ENCODE measurements at places on chromosomes 13 and 19.

GRCh38 chr13:42398533-42398932 is 126.6 kb downstream of the AKAP11 start:
- DNase-seq: peak; percentile 41

DNA sequence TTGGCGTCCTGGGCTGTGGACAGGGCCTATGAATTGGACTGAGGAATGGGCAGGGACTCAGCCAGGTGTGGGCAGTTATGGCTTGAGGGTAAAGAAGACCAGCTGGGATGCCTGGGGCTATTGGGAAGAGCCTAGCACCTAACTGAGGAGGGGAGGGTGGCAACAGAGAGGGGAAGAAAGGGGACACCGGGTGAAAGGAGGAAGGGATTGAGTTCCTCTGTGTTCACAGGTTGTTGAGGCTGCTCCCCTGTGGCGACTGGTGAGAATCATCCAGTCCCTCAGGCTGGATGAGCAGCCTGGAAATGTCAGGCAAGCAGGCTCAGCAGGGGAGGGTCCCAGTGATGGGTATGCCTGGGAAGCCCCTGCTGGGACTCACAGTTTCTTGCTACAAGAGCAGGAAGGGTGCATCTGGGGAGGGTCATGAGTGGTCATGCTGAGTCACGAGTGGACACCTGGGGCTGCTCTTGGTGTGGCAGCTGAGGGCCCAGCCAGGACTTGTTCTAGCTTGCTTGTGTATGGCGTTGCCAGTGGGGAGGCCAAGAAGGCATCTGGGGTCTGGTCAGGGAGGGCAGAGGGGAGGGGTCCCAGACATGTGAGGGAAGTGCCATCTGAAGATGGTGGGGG is 1.4 kb downstream of the ZNF324 start:
- no peak for DNase-seq

GRCh38 chr19:48907671-48908070 is 7.6 kb downstream of the NUCB1 start:
- DNase-seq: no peak

DNA sequence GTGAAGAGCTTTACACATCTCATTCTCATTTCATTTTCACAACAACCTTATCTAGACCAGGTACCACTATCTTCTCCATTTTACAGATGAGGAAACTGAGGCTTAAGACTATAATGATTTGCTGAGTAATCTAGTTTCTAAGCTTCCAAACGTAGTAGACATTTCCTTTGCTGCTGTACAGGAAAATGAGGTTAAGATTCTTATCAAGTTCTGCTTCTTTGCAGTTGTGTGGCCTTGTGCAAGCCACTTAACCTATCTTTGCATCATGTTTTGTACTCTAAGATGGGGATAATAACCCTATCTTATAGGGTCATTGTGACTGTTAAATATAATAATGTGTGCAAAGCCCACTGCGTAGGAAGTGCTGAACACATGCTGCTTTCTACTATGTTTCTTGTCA is 307.9 kb downstream of the HS6ST3 start:
- no peak for DNase-seq

- DNase-seq: no peak
Measured at GRCh38 chr13:90185734-90186133, 1161.8 kb upstream of the MIR17HG start.

DNA sequence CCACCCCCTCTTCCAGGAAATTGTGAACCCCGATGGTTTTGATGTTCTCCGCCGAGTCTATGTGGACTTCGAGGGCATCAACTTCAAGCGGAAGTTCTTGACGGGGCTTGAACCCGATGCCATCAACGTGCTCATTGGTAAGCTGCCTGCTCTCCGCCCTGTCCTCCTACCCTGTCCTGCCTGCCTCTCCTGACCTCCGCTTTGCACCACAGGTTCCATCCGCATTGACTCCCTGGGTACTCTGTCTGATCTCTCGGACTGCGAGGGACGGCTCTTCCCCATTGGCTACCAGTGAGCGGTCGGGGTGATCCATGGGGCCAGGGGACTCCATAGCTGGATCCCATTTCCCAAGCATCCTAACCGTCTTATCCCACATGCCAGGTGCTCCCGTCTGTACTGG is 11.9 kb downstream of the IGFLR1 start:
- DNase-seq: no peak

GRCh38 chr19:50843701-50844221 is 10.4 kb upstream of the KLK15 start:
- DNase-seq: no peak

GRCh38 chr19:52945652-52946321 is 16.9 kb downstream of the ZNF816 start:
- DNase-seq: no peak

GRCh38 chr19:16532440-16533234 is 9.6 kb downstream of the CHERP start:
- DNase-seq: no peak

DNA sequence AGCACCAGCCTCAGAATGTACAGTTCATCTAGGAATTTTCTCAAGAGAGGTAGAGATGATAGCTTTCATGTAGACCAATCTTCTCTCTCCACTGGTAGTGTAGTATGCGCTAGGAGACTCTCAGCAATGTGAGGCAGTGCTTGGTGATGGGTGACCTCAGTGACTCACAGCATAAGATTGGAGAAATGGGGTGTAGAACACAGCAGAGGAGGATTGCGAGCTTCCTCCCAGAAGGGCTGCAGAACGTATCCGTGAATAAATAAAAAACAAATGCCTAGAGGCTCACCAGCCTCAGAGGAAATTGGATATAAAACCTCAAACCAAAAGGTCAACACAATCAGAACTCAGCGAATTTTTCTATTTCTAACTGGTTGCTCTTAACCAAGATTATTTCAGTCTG is 182.9 kb upstream of the RXFP2 start:
- peak; percentile 75 for DNase-seq

- DNase-seq: peak; percentile 18
Measured at GRCh38 chr19:14786421-14786851, 8.1 kb upstream of the ADGRE2 start.

DNA sequence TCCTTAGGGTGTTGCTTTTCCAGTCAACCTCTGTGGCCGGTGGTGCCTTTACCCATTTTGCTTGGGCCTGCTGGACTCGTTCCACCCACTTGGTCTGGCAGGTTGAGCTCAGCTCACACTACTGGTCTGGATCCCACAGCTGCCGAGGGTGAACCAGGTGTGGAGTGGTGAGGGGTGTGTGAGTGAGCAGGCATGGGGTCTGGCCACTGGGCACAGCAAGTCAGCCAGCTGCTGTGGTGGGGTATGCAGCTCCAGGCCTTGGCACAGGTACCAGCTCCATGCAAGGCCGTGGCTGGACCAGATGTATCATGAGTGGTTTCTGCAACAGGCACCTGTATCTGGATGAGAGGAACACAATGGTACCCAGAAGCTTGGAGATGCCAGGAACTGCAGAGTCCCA is 277.6 kb upstream of the KLHL1 start:
- no peak for DNase-seq

DNA sequence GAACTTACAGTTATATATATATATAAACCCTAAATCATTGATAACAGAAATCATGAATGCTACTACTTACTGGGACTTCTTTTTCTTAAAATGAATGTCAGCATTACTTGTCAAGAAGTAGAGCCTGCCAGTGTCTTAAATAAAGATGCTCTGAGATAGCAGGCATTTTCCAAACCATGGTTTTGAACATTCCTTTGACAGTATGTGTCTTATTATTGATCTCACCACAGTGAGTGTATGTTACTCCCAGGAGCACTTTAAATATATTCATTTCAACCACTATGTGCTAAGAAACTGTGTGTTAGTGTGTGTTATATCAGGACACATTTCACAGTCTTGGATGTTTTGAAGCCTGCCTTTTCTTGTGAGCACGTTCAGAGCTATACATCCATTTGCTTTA is 28.2 kb downstream of the TNFRSF19 start:
- no peak for DNase-seq

DNA sequence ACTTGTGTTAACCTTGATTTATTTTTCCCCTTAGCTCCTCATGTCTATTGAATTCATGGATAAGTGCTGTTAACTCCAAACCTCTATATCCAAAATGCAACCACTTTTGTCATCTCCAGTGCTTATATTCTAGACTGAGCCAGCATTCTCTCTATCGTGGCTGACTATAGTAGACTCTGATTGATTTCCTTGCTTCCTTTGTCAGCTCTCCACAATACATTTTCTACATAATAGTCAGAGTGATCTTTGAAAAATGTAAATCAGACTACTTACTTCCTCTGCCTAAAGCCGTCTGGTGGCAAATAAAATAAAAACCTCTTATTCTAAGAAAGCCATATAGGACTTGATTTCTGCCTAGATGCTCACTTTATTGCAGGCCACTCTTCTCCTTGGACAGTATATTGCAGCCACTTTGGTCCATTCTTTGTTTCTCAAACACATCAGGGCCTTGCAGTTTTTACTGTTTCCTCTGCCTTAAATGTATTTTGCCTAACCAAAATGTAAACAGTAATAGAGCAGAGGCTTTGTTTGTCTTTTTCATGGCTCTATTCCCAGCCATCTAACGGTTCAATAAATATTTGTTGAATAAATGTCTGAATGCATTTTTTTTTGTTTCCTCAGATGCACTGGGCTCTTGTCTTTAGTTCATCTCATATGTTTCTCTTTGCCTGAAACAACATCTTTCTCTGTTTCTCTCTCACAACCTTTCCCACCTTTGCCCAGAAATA is 243.6 kb upstream of the CSNK1A1L start:
- DNase-seq: no peak

DNA sequence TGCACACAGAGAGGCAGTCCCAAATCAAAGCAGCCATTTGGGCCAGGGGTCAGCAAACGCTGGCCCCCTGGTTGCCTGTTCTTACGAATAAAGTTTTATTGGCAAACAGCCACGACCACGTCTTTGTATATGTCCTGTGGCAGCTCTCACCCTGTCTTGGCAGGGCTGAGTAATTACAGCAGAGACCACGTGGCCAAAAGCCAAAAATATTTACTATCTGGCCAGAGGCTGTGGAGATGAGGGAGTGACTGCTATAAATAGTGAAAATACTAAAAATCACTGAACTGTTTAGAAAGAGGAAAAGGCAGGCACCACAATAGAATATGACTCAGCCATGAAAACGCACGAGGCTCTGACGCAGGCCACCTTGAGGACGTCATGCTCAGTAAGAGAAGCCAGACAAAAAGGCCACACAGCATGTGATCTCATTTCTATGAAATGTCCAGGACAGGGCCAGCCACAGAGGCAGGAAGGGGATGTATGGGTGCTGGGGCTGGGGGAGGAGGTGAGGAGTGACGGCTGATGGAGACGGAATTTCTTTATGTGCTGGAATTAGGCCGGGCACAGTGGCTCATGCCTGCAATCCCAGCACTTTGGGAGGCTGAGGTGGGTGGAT is 29.4 kb downstream of the SMIM24 start:
- peak; percentile 95 for DNase-seq

GRCh38 chr13:113043931-113044330 is 61.7 kb upstream of the F7 start:
- no peak for DNase-seq

GRCh38 chr13:41428155-41428554 is 29.2 kb upstream of the RGCC start:
- no peak for DNase-seq

- DNase-seq: no peak
Measured at GRCh38 chr13:110836605-110836903, 78.3 kb downstream of the ANKRD10 start.

- DNase-seq: no peak
Measured at GRCh38 chr19:29683009-29683408, 17.7 kb downstream of the PLEKHF1 start.

DNA sequence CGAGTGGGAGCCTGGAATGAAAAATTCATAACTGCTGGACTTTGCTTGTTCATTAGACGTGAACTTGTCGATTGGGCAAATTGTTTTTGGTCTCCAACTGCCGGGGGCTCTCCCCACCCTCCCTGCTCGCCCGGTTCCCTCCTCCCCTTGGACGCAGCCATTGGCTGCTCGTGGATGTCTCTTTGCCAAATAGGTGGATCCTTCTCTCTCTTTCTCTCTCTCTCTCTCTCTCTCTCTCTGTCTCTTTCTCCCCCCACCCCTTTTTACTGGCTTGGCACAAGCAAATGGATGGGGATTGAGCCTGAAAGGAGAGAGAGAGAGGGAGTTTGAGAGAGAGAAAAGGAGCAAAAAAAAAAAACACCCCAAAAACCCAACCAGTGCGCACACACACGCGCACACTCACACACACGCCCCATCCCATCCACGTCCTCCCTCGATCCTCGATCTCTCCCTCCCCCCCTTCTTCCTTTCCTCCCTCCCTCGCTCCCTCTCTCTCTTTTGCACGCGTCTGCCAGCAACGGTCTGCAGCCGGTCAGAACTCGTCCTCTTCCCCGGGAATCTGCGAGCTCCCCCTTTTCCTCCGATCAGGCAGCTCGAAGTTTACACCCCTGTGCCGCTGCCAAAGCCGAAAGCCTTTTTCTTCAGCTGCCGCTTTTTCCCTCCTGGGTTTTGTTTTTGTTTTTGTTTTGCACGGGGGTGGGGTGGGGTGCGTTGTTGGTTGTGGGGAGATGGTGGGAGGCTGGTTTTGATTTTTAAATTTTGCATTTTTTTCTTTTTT is 27.8 kb downstream of the NFIX start:
- peak; percentile 95 for DNase-seq

GRCh38 chr13:74891610-74892009 is 590.4 kb downstream of the TBC1D4 start:
- DNase-seq: no peak

DNA sequence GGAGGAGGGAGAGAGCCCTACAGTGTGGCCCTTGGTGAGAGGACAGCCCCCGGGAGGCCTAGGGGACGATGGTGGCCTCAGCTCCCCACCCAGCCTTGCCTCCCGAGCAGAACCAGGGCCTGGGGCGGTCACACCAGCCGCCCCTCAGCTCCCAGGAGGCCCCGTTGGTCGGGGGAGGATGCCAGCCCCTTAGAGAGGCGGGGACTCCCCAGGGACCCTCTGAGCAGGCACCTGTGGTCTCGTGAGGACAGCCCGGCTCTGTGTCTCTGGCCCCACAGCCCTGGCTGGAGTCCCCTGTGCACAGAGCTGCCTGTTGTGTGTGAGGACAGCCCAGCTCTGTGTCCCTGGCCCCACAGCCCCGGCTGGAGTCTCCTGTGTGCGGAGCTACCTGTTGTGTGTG is 158.8 kb downstream of the KDM4B start:
- no peak for DNase-seq

DNA sequence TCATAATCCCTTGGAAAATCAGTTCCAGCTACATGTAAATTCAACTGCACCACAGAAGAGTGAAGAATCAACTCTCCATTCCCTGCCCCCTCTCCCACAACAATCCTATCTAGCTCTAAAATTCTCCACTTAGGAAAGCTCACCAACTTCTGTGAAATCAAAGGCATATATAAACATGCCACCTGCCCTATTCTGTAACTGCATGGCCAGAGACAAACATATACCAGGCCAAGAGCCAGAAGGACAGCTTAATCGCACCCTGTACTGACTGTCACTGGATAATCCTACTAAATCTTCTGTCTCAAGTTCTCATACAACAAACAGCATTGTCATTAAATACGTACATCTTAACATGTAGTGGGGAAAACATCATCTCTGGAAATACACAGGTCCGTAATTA is 58.2 kb upstream of the EEF1AKMT1 start:
- no peak for DNase-seq

DNA sequence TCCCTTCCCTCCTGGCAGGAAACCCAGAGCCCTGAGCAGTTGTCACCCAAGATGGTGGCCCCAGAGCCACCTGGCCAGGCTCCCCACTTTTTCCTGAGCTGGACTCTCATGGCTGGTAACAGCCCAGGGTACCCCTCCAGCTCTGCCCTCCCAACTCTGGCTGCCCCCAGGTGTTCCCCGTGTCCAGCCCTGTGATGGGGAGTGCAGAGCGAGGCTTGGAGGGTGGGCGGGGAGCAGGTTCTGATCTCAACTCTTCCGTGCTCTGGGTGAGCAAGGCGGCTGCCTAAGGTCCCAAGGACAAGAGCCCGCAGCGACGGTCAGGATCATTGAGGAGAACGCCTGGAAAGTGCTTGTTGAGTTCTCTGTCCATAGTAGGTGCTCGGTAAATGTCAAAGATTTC is 54.7 kb upstream of the GAS6 start:
- no peak for DNase-seq

Data from myocyte (in vitro differentiated cells).